ENCODE measurements at places on chromosomes 16 and 17.

DNA sequence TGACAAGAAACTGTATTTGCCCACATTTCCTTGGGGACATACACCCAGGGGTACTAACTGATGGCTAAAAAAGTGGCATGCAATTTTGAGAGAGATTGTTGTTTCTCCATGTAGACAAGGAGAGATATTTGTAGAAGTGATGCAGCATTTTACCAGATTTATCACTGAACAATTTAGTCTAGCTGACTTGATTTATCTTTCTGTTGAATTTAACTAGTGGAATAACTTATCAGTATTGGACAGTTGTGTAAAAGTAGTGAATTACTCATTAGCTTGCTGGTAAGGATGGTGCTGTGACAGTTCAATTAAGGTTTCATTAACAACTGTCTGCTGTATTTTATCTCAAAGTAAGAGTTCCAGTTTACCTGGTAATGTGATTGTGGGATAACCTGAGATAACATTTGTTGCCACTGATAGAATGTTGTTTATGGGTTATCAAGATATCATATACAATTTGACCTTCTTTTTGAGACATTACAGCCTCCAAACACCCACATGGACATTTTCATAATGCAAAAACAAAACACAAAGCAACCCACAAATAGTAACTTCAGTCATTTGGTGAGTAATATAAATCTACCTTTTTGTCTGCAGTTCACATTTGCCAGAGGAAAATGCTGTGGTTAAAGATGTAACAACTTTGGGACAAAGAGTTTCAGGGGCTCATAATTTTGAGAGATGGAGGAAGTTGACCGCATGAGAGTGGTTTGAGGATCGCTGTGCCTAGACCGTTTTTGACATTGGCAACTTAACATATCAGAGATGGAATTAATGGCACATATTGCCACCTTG, 3.8 kb downstream of the NLK start:
- no peak for DNase-seq

DNA sequence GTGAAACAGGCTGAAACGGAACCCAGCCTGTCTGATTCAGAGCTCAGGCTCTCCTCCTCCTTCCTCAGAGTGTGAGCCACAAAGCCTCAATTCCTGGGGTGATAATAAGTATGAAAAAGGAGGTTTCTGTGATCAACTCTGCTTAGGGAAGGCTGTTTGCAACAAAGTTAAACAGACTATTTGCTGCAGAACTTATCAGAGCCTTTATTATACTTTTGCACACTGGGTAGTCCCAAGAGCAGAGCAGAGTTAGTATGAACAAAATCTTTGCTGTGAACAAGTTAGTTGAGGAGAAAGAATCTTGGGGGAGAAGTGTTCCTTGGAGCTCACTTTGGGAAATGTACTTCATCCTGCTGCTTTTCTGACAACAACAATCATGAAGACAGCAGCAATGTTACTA, 67.4 kb downstream of the MRM1 start:
- DNase-seq: no peak

- DNase-seq: no peak
Measured at GRCh38 chr17:75267411-75268232, 3.4 kb downstream of the MIF4GD start.

GRCh38 chr17:27968206-27968732, 74.2 kb upstream of the NLK start:
- DNase-seq: no peak

DNA sequence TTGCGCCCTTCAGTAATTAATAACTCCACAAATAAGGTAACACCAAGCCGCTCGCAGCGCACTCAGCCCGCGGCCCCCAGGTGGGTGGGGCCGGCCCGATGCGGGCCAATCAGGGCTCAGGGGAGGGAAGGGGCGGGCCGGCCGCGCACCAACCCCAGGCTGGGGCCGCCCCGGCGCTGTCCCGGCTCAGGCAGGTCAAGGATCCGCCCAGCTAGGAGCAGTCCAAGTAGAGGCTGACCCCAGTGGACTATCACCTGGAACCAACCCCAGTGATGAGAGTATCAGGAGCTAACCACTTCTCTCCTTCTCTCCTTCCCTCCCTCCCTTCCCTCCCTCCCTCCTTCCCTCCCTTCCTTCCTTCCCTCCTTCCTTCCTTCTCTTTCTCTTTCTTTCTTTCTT, 110.8 kb downstream of the C16orf78 start:
- peak; percentile 7 for DNase-seq

- no peak for DNase-seq
Measured at GRCh38 chr17:9004132-9004960, 17.0 kb upstream of the NTN1 start.

DNA sequence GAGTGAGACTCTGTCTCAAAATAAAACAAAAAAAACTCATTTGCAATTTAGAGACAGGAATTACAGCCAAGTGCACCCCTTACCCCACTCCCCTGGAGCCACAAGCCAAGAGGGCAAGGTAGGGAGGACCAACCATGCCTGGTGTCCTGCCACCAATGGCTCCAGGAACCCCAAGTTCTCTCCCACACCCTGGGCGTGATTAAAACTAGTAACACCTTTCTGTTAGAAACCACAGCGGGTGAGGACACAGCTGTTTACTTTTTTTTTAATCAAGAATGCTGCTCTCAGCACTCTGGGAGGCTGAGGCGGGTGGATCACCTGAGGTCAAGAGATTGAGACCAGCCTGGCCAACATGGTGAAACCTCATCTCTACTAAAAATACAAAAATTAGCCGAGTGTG, 38.1 kb downstream of the ANKRD11 start:
- DNase-seq: no peak

DNA sequence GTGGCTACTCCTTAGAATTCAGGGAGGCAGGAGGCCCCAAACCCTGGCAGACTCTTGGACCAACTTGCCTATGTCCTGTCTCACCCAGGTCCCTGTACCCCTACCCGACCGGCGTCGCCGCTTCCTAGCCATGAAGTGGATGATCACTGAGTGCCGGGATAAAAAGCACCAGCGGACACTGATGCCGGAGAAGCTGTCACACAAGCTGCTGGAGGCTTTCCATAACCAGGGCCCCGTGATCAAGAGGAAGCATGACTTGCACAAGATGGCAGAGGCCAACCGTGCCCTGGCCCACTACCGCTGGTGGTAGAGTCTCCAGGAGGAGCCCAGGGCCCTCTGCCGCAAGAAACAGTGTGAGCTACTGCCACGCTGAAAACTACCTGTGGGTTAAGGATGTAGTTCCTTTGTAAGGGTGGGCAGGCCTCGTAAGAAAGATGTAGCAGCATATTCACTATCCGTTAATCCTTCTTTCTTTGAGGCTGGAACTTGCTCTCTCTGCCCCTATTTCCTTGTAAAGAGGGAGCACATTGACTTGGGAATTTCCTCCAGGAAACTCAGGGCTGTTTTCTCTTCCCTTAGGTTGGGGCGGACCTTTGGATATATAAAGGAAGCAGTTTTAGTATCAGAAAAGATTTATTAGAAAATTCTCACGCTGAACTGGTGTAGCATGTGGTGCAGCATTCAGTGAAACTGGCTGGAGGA, 4.1 kb downstream of the MRPS7 start:
- no peak for DNase-seq

- peak; percentile 93 for DNase-seq
Measured at GRCh38 chr16:65547772-65548446, 426.0 kb upstream of the CDH11 start.

GRCh38 chr17:73203788-73204479, 11.1 kb downstream of the COG1 start:
- no peak for DNase-seq

- DNase-seq: peak; percentile 91
Measured at GRCh38 chr17:7014995-7015958, 2.9 kb downstream of the RNASEK start.

- no peak for DNase-seq
Measured at GRCh38 chr17:51933647-51934046, 224.9 kb downstream of the CA10 start.

- peak; percentile 53 for DNase-seq
Measured at GRCh38 chr17:10117581-10118001, 80.8 kb downstream of the GAS7 start.

DNA sequence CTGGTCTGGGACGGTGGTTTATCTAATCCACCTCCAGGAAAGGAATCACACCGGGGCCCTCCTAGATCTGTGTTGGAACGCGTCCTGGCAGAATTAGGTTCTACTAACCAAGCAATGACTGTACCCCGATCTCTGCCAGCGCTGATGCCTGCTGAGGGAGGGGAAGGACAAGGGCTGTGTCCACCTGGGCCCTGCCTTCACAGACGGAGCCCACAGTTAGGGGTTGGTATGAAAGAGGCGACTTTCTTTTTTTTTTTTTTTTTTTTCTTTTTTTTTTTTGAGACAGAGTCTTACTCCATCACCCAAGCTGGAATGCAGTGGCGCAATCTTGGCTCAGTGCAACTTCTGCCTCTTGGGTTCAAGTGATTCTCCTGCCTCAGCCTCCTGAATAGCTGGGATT, 9.9 kb upstream of the KRT19 start:
- peak; percentile 58 for DNase-seq

DNA sequence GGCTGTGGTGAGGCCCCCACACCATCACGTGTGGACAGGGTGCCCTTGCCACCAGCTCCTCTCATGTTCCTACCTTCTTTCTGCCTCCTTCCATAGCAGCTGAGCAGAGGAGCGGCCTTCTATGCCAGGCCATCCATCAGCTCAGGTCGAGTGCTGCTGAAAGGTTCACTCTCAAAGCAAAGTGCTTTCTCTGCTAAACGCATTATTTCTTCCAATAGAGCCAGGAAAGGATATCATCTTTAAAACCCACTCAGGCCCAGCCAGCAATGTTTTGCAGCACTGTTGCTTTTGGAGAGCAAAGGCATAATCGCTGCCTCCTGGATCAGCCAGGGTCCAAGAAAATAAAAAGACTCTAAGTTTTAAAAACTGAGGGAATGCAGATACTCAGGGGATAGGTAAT, 54.9 kb upstream of the GPRC5B start:
- no peak for DNase-seq

DNA sequence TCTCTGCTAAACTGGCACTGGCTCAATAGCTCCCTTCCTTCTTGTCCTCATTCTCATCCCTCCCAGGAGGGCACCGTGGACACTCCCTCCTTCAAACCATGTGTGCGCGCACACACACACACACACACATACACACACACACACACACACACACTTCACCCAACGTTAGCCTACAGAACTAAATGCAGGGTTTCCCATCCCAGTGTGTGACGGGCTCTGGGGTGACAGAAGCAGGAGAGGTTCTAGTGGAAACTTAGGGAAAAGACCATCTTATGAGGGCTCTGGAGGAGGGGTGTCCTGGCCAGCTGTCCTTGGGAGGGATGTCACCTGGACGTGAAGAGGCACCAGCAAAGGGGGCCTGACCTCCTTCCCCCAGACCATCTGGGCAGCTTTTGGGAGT, 19.7 kb downstream of the OSBPL7 start:
- DNase-seq: no peak

- peak; percentile 38 for DNase-seq
Measured at GRCh38 chr17:74211912-74212208, 1.5 kb upstream of the TTYH2 start.

- peak; percentile 25 for DNase-seq
Measured at GRCh38 chr17:43755389-43755875, 3.2 kb downstream of the SOST start.

DNA sequence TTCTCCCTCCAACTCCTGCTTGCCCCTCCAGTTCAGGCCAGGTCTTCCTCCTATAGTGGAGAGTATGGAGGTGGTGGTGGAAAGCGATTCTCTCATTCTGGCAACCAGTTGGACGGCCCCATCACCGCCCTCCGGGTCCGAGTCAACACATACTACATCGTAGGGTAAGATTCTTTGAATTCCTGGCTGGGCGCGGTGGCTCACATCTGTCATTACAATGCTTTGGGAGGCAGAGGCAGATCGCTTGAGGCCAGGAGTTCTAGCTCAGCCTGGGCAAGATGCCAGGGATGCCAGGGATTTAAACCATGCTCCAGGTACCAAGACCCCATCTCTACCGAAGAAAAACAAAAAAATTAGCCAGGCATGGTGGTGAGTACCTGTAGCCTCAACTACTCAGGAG, 1.4 kb downstream of the ZG16 start:
- DNase-seq: no peak

GRCh38 chr16:2022723-2023091, 3.1 kb downstream of the NPW start:
- DNase-seq: peak; percentile 46

- no peak for DNase-seq
Measured at GRCh38 chr17:83186751-83187421, 107.5 kb downstream of the METRNL start.

DNA sequence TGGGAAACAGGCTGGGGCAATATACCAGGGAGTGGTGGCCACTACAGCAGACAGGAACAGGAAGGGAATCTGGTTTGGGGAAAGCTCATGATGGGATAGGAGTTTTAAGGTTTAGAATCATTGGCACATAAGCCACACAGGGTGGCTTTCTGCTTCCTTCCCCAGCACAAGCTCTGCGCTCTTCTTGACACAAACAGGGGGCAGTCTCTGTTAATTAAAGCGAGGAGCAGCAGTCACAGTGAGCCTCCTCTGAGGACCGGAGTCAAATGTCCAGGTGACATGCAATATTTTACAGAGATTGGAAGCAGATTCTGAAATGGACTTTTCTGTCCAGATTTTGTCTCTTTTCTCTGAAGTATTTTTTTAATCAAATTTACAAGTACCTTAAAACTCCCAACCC, 2.8 kb upstream of the SHISA9 start:
- no peak for DNase-seq

GRCh38 chr16:30669903-30670824, 11.9 kb downstream of the FBRS start:
- no peak for DNase-seq

GRCh38 chr17:28379814-28380801, 8.6 kb downstream of the SARM1 start:
- peak; percentile 26 for DNase-seq

DNA sequence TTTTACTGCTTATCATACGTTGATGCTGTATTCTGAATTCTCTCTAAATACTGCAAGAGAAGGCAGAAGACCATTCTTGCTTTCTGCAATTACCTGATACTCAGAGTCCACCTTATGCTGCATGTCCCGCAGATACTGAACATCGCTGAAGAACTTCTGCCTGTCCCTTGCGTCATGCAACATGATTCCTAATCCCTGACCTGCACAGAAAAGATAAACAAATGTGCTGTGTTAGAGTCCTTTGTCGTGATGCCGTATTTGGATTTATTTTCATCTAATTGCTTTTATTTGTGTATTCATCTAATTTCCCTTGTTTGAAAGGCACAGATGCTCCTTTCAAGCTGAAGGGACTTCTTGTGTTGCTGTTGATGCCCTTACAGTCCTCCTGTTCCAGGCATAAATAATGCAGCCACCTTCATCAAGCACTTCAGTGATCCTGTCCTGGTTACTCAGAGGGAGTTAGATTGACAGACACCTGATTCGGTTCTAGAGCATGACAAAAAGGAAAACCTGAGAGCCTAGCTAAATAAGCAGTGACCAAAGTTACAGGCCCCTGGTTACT, 6.5 kb downstream of the MARCHF10 start:
- no peak for DNase-seq

- no peak for DNase-seq
Measured at GRCh38 chr17:45918241-45918745, 23.9 kb downstream of the MAPT start.

GRCh38 chr16:80129791-80130190, 411.0 kb upstream of the DYNLRB2 start:
- DNase-seq: no peak

- no peak for DNase-seq
Measured at GRCh38 chr16:2181952-2182351, 14.5 kb downstream of the CASKIN1 start.

- no peak for DNase-seq
Measured at GRCh38 chr16:10200637-10201586, 18.7 kb upstream of the GRIN2A start.

All from choroid plexus epithelial cell (primary cell).